ENCODE measurements at places on chromosomes 4 and X.

GRCh38 chr4:185780472-185780871 is 31.5 kb downstream of the SORBS2 start:
- DNase-seq: no peak

DNA sequence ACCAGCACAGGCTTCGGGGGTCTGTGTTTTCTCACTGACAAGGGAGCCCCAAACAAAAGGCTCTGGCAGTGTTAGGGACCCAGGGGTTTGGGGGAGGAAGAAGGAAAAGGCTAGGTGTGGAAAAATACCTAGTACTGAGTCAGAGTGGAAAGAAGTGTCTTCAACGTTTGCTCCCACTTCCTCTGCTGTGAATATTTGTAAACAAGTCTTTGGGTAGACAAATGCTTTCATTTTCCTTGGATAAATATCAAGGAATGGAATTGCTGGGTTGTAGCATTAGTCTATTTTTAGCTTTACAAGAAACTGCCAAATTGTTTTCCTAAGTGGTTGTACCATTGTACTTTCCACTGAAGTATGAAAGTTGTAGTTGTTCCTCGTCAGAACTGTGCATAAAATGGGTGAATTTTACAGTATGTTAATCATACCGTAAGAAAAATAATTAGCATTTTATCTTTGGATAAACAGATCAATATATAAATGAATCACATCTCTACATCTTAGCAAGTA is 17.4 kb downstream of the COL4A5 start:
- DNase-seq: no peak

DNA sequence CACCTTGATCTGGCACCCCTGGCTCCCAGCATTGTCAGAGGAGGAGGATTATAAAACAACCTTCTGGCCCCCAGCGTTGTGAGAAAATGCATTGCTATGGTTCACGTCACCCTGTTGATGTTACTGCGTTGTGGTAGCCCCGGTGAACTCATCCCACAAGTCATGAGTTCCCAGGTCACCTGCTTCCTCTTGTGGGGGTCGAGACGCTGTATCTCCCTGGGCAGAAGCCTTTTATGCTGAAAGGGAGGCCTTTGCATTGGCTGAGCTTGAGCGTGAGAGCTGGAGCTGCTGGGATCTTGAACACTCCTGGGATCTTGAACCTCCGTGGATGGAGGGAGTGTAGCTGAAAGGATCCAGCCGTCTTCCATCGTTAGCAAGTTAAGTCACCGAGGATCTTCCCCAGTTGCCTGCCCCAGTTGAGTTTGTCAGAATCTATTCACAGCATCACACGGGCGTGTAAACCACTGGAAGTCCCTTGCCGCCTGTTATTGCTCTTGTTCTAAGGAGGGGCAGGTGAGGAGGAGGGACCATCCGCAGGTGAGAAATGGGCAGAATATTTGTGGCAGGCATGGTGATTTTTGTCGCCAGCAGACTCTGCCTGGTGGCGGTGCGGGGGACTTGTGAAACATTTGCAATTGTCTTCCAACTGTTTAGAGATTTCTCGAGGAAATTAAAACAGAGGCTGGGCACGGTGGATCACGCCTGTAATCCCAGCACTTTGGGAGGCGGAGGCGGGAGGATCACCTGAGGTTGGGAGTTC is 299.9 kb downstream of the ASMT start:
- DNase-seq: no peak

- DNase-seq: no peak
Observed at GRCh38 chr4:75036046-75036830, 103.3 kb downstream of the PARM1 start.

- no peak for DNase-seq
Observed at GRCh38 chr4:71445811-71446210, 107.0 kb downstream of the SLC4A4 start.

- no peak for DNase-seq
Observed at GRCh38 chr4:26590639-26591038, 6.8 kb downstream of the TBC1D19 start.

- peak; percentile 3 for DNase-seq
Observed at GRCh38 chr4:129240816-129241215, 144.9 kb downstream of the C4orf33 start.

DNA sequence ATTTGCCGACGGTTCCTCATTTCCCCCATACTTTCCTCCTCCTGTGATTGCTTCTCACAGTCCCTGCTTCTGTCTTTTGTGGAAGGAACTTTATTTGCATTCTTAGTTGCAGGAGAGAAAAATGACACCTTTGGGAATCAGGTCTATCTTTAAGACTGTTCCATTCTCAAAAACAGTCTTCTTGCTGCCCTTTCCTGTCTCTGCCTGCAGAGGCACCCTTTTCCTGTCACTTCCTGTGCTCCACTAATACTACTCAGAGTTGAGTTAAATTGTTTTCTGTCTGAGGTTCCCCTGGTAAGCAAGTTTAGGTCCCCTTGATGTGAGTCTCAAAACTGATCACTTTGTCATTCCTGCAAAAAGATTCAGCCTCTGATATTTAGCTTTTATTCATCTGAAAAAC is 208.8 kb upstream of the CLNK start:
- DNase-seq: no peak
